ENCODE measurements at places on chromosomes 13 and 19. TPM values are rescaled to one million over a fixed set of nuclear protein-coding genes. Genes with fewer than 3 reads are reported as not detected.

The CATSPERD gene
- not detected for total RNA-seq

The ZNF790 gene
- 3.3 TPM for total RNA-seq

The CGB7 gene
- not detected for total RNA-seq

The IPO5 gene
- 184 TPM for total RNA-seq

The ZNF628 gene
- 11.9 TPM for total RNA-seq

DNA sequence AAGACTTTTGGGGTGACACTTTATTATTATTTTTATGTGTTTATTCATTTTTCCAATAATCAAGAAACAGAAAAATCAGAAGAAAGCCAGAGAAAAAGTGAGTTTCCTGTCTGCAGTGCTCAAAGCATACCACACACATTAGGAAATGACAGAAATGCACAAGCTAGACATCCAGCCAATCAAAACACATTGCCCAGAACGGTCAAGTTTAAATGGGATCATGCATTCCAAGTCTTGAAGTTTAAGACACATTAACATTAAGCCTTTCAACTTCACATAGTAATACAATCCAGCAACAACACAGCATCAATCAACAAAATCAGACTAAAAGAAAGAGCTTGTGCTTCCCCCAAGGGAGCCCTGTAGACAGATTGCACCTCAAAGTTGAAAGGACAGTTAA is 28.7 kb upstream of the MEDAG start:
- DNase-seq: no peak
- no peaks in the 10 kb centered on the region for H3K36me3 ChIP-seq
- peaks cover 1% of the 10 kb centered on the region for H3K4me1 ChIP-seq
- no peaks in the 10 kb centered on the region for H3K27me3 ChIP-seq
- no peak overlapping the region for H3K27ac ChIP-seq

DNA sequence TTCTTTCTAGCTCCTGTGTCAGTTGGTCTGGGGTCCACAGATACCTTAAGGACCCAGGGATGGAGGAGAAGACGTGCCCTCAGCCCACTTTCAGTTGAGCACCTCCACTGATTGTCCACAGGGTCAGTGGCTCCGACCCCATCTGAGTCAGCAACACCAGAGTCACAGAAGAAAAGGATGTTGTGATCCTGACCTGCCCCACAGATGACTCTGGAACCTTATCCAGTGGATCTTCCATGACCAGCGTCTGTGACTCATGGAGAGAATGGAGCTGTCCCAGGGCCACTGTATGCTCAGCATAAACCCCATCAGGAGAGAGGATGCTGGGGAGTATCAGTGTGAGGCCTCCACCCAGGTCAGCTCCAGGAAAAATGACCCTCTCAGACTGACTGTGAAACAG is 22.0 kb downstream of the CEACAM4 start:
- no peak overlapping the region for H3K27ac ChIP-seq
- no peaks in the 10 kb centered on the region for H3K27me3 ChIP-seq
- no peaks in the 10 kb centered on the region for H3K36me3 ChIP-seq

DNA sequence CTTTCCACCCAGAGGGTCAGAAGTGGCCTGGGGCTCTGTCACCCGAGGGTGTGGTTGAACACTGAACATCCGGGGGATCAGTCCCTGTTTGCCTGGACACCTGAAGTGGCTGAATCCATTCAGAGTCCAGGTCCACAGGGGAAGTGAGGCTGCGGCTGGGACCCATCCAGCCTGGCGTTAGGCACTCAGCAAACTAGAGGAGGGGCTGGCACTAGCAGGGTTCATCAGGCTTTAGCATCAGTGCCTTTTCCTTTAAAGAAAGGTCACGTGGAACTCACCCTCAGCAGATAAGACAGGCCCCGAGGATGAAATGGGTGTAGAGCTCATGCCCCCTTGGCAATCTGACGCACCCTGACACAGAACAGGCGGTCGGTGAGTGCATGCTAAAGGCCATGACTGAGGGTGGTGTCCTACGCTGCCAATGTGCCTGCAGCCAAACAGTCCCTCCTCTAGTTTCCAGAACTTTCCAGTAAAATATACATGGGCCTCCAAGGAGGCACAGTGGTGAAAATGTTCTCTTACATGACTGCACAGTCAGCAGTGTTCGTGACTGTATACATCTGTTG is 72.4 kb upstream of the ARHGEF7 start:
- DNase-seq: no peak
- peak overlapping the region; percentile 9 for H3K27ac ChIP-seq

- no peaks in the 10 kb centered on the region for H3K4me1 ChIP-seq
- no peak overlapping the region for H3K4me3 ChIP-seq
- no peaks in the 10 kb centered on the region for H3K36me3 ChIP-seq
- DNase-seq: no peak
- H3K27ac ChIP-seq: no peak overlapping the region
- no peaks in the 10 kb centered on the region for H3K27me3 ChIP-seq
Measured at GRCh38 chr13:35808846-35809245, 322.3 kb downstream of the DCLK1 start.

GRCh38 chr13:109401307-109401706 is 385.1 kb downstream of the IRS2 start:
- H3K4me1 ChIP-seq: no peaks in the 10 kb centered on the region
- no peaks in the 10 kb centered on the region for H3K27me3 ChIP-seq
- no peak for DNase-seq
- H3K36me3 ChIP-seq: no peaks in the 10 kb centered on the region
- no peak overlapping the region for H3K4me3 ChIP-seq

GRCh38 chr19:43699506-43700394 is 16.1 kb upstream of the IRGC start:
- H3K27ac ChIP-seq: peak overlapping the region; percentile 72
- no peak for DNase-seq
- peaks cover 4% of the 10 kb centered on the region for H3K27me3 ChIP-seq
- no peaks in the 10 kb centered on the region for H3K4me1 ChIP-seq

DNA sequence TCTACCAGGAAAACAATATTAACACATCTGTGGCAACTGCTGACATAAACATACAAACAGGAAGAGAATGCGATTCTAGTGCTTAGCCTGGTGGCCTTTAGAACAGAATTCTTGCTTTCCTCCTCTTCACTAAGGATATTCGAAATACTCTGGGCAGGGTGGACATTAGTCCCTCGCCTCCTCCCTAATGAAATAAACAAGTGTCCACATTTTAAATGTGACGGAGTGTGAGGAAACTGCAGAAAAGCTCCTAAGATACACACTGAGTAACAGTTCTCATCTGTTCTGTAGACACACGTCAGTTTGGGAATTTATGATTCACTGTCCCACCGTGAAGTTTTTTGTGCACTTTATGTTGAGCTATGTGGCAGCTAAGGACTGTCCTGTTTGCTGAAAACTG is 639 bp downstream of the STARD13 start:
- DNase-seq: no peak
- no peaks in the 10 kb centered on the region for H3K27me3 ChIP-seq
- H3K4me1 ChIP-seq: peaks cover 27% of the 10 kb centered on the region
- peak overlapping the region; percentile 92 for H3K27ac ChIP-seq

- no peak for DNase-seq
- H3K36me3 ChIP-seq: no peaks in the 10 kb centered on the region
- no peak overlapping the region for H3K27ac ChIP-seq
- H3K27me3 ChIP-seq: no peaks in the 10 kb centered on the region
- H3K4me1 ChIP-seq: no peaks in the 10 kb centered on the region
Measured at GRCh38 chr13:100175078-100175802, 86.3 kb downstream of the PCCA start.

DNA sequence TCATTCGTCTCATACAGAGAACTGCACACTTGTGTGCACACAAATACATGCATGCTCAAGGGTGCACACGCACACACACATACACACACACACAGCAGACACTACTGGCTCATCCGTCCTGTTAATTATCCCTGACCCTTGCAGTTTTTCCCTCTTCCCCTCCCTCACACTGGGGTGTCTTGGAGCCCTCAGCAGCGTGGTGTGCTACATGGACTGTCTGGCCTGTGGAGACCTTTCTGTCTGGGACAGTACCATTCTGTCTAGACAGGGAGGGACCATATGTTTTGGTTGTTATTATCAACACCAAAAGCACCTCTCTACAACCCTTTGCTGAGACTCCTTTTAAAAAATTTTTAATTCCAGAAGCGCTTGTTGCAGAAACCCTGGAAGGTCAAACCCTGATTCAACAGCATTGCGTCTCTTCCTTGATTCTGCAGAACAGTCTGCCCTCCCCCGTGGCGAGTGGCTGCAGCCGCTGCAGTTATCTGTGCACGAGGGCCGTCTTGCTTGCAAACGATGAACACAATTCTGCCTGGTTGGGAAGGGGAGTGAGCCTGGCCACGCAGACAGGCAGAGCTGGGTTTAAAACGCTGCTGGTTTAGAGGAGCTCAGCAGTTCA is 374.0 kb downstream of the IRS2 start:
- no peaks in the 10 kb centered on the region for H3K36me3 ChIP-seq
- no peaks in the 10 kb centered on the region for H3K27me3 ChIP-seq
- H3K27ac ChIP-seq: no peak overlapping the region
- no peak for DNase-seq
- no peak overlapping the region for H3K4me3 ChIP-seq

GRCh38 chr13:91632086-91632485 is 233.7 kb downstream of the GPC5 start:
- no peak overlapping the region for H3K27ac ChIP-seq
- no peaks in the 10 kb centered on the region for H3K4me1 ChIP-seq
- no peaks in the 10 kb centered on the region for H3K36me3 ChIP-seq
- H3K27me3 ChIP-seq: no peaks in the 10 kb centered on the region
- DNase-seq: no peak

DNA sequence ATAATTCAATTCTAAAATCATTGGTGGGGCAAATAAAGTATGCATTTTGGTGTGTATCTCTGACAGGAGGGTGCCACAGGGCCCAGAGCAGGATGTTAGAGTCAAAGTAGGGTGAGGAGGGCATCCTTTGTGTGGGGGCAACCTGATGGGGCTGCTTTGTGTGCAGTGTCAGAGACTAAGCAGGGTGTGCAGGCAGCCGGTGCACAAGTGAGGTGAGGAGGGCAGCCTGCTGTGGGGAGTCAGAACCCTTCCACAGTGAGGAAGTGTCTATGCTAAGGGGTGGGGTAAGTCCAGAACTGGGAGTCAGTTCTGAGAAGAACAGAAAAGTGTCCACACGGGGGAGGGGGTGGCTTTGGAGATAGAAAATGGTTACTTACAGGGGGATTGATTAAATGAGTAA is 40.7 kb downstream of the RB1 start:
- no peak overlapping the region for H3K4me3 ChIP-seq
- H3K27ac ChIP-seq: no peak overlapping the region
- no peaks in the 10 kb centered on the region for H3K27me3 ChIP-seq
- H3K4me1 ChIP-seq: no peaks in the 10 kb centered on the region

- H3K4me3 ChIP-seq: no peak overlapping the region
- H3K27me3 ChIP-seq: no peaks in the 10 kb centered on the region
- no peaks in the 10 kb centered on the region for H3K36me3 ChIP-seq
- no peak overlapping the region for H3K27ac ChIP-seq
Measured at GRCh38 chr19:2764945-2765344, 18.1 kb downstream of the SGTA start.

DNA sequence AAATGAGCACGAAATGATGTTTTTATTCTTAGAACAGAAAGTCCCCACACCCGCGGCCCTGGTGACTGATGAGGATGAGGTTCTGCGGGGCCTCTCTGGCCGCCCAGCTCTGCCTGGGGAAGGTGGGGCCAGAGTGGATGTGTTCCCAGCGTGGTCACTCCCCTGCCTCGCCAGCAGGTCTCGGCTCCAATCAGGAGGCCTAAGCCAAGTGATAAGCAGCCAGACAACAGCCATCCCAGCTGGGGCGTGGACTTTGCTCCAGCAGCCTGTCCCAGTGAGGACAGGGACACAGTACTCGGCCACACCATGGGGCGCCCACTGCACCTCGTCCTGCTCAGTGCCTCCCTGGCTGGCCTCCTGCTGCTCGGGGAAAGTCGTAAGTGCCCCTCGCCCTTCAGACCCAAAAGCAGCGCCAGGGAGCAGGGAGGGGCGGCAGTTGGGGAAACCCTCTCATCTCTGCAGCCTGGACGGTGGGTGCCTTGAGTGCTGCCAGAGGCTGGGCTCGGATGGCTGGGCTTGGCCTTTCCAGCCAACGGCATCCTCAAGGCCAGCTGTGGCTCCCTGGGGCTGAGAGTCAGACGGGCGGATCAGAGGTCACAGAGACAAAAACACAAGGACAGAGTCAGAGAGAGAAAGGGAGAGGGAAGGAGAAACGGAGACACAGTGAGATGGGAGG is at the start of gene F10:
Gene F10, plus strand, starts transcription at position 250 of the 676 bp plus-strand sequence. Its CDS starts 57 bp downstream, at position 307.
- no peak within 1 kb of the TSS for H3K27ac ChIP-seq
- DNase-seq: peak; percentile 16

- no peaks in the 10 kb centered on the region for H3K27me3 ChIP-seq
- H3K4me3 ChIP-seq: no peak overlapping the region
- H3K36me3 ChIP-seq: no peaks in the 10 kb centered on the region
- H3K27ac ChIP-seq: no peak overlapping the region
Measured at GRCh38 chr19:35362261-35363000, 4.2 kb downstream of the FFAR3 start.

- H3K36me3 ChIP-seq: no peaks in the 10 kb centered on the region
- no peak overlapping the region for H3K4me3 ChIP-seq
- no peaks in the 10 kb centered on the region for H3K4me1 ChIP-seq
- no peaks in the 10 kb centered on the region for H3K27me3 ChIP-seq
- H3K27ac ChIP-seq: no peak overlapping the region
- DNase-seq: no peak
Measured at GRCh38 chr19:32816555-32817099, 52.9 kb downstream of the SLC7A9 start.

DNA sequence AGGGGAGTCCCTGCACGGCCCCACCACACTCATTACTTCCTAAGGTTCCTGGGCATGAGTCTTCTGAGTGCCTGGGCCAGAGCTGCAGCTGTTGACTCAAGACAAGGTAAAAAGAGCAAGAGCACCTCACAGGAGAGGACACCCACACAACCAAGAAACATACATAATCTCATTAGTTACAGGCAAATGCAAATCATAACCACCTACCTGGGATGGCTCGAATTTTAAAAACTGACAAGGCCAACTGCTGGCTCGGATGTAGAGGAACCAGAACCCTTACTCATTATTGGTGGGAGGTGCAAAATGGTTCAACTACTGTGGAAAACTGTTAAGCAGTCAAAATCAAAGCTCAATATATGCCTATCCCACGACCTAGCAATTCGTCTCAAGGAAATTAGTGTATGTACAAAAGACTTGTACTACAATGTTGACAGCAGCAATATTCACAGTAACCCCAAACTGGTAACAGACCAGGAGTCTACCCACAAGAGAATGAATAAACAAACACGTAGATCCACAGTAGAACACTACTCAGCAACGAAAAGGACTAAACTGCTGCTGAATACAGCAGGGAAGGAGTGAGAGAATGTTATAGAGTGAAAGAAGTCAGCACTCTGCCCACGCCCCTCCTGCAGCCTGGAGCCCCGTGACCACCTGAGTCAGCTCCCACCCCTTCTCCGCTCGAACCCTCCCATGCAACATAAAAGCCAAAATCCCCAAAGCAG is 15.8 kb downstream of the AKT2 start:
- H3K27me3 ChIP-seq: no peaks in the 10 kb centered on the region
- DNase-seq: no peak
- H3K27ac ChIP-seq: peak overlapping the region; percentile 97
- H3K4me3 ChIP-seq: no peak overlapping the region
- no peaks in the 10 kb centered on the region for H3K36me3 ChIP-seq
- peaks cover 63% of the 10 kb centered on the region for H3K4me1 ChIP-seq
